T-helper 2 cell treated with Interferon-gamma antibody and Interleukin-4, amounts not matched to agents 5 μg/mL and 100 μg/mL, for 36 hours (primary cell): ENCODE measurements at places on chromosomes 3 and 15.

DNA sequence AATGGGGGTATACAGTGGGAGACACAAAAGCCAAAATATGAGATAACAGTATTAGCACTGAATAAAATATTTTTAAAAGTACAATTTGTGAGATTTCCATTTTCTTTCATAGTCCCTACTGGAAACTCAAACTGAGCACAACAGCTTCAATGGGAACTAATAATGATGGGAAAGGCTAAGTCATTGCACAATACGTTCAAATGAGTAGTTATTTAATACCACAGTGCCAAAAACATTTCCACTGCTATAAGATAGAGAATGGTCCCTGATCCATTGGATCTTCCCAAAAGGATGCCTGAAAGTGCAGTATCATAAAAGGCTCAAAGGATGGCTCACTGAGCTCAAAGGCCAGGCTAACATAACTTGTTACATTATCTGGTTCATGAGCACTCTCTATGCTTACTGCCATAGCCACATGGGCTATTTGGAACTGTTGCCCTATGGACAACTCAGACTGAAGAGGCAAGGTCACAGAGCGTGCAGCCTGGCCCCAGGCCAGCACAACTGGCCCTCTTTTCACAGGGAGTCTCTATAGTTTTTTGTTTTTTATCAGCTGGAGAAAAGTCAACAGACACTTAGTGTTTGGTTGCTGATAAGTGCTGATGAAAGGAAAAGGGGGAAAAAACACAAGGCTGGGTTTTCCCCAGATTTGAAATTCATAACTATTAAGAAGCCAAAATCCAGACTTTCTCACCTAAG is 54.1 kb upstream of the PPIB start:
- DNase-seq = no peak

DNA sequence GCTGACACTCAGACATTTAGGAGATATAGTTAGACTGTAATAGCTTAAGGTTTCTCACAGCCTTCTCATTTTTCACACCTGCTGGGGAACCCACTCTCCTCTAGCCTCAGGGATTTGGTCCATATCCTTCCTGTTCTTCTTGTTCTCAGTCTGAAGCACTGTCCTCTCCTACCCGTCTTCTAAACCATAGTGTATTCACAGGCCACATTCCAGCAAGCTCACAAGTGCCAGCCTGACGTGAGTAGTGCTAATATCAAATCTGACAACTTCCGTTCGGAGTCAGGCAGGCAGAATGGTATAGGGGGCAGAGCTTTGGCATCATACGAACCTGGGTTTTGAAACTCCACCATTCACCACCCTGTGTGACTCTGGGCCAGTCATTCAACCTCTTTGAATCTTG is 6.9 kb upstream of the CA12 start:
- no peak for DNase-seq

DNA sequence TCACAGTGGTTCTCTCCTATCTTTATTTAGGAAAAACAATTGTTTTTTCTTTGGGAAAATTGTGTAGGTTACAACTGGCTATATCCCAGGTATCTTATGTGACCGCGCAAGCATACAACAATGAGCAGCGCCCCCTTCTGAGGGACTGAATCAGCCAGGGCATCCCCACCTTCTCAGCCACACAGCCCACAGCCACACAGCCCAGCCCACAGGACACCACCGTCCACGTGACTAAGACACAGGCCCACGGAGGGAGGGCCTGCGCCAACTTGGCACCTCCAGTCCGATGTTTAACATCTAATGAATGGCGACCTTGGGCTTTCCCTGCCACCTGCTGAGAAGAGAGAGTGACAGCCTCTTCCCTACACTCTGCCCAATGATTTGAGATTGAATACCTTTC is 68.1 kb downstream of the ATP10A start:
- DNase-seq = no peak

DNA sequence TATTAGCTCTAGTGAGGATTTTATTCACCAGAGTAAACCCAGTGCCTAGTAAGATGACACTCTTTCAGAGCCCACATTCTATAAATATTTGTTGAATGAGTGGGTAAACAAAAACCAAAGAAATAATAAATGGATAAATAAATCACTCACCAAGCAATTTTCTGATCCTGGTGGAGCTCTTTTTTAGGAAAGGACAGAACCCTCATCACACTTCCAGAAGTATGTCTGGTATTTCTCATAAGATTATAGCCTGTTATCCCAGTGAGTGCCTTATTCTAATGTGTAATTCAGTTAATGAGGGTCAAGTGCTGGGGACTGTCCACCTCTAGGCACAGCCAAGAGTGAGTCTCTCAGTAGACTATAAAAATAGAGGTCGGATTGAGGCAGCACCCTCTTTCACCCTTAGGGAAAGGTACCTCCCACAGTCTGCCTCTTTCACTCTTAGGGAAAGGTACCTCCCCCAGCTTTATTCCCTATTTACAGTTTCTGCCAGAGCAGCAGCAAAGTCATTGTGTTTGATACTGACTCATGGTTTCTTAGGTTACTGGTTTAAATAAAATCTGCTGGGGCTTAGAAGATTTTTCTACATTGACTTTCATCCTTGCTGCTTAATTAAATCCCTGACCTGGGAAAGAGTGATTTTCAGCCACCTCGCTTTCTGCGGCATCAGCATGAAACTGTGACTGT is 145.0 kb downstream of the STAC start:
- DNase-seq = no peak

- no peak for DNase-seq
Observed at GRCh38 chr3:46712191-46713049, 5.2 kb downstream of the PRSS50 start.

GRCh38 chr15:72785841-72786240 is 2.3 kb upstream of the ADPGK start:
- no peak for DNase-seq

GRCh38 chr15:89448825-89449224 is 47.6 kb downstream of the RHCG start:
- DNase-seq = no peak

DNA sequence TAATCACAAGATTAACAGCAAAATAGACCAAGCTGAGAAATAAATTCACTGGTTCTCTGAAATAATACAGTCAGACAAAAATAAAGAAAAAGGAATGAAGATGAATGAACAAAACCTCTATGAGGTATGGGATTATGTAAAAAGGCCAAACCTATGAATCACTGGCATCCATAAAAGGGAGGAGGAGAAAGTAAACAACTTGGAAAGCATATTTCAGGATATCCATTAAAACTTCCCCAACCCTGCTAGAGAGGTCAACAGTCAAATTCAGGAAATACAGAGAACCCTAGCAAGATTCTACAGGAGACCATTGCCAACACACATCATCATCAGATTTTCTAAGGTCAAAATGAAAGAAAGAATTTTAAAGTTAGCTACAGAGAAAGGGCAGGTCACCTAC is 649.7 kb upstream of the CBLB start:
- no peak for DNase-seq

GRCh38 chr15:73403171-73403570 is 34.4 kb upstream of the HCN4 start:
- no peak for DNase-seq

DNA sequence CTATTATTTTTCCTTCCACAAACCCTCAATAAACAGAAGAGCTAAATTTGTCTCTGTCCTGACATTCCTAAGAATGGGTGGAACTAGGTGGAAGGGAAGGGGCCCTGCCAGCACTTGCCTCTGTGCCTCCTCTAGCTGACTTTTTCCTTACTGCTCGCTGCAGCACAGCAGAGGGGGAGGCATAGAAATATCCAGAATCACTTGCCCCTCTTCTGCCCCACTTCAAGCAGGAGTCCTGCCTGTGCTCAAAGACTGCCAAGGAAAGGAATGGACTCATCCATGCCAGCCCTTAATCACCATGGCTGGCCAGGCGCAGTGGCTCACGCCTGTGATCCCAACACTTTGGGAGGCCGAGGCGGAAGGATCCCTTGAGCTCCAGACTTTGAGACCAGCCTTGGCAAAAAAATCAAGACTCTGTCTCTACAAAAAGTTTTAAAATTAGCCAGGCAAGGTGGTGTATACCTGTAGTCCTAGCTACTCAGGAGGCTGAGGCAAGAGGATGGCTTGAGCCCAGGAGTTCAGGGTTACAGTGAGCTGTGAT is 51.8 kb downstream of the ADCY5 start:
- no peak for DNase-seq

- DNase-seq = no peak
Observed at GRCh38 chr3:18334837-18335601, 90.1 kb downstream of the SATB1 start.

GRCh38 chr3:126266291-126266840 is 86.0 kb upstream of the ALDH1L1 start:
- no peak for DNase-seq

- no peak for DNase-seq
Observed at GRCh38 chr15:42053010-42053409, 32.2 kb upstream of the PLA2G4E start.

GRCh38 chr15:65376767-65377104 is 1.1 kb downstream of the IGDCC3 start:
- no peak for DNase-seq

DNA sequence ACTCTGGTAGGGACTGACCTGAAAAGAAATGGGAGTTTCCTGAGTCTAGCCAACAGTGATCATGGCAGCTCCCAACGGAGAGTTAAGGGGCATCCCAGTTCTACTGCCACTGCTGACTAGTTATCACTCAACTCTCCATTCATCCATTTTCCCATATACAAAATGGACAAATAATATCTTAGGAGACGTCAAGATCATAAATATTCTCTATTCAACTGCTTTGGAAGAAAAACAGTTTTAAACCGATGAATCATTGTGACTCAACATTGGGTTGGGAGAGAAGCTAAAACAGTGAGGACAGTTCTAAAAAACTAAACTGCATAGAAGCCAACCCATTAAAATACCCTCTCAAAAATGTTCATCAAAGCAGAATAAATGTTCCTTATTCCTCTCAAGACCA is 57.6 kb upstream of the CHRM5 start:
- no peak for DNase-seq

DNA sequence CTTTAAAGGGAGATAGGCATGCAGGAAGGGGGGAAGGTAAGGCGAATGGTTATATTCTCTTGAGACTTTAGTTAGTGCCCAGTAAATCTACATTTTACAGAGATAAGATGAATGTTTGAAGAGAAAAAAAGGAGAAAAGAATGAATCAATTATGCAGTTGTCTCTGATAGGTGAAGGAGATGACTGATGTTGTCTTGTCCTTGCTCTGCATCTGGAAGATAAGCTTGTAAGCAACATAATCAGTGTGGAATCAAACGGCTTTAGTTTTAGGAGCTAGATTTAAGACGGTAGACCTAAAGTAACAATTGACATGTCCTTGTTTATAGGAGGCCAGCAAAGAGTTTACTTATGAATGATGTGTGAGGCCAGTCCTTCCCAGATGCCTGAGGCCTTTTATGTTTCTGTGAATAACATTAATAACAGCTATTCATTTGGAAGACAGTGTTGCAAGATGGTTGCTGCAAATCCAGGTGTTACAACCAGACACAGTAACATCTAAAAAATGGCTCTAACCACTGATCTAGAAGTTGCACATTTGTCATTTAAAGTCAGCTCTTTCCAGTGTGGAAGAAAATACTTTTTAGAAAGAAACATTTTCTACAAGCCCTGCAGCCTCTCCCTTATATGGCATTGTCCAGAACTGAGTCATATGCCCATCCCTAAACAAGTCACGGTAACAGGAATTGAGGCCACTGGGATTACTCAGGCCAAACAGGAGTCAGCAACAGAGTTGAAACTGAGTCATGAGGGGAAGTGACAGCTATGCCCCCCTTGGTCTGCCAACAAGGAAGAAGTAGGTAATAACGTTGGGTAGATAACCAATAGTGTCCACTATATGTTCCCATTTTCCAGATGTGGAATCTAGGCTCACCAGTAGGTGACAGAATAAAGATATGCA is 77.5 kb upstream of the FBN1 start:
- DNase-seq = no peak

DNA sequence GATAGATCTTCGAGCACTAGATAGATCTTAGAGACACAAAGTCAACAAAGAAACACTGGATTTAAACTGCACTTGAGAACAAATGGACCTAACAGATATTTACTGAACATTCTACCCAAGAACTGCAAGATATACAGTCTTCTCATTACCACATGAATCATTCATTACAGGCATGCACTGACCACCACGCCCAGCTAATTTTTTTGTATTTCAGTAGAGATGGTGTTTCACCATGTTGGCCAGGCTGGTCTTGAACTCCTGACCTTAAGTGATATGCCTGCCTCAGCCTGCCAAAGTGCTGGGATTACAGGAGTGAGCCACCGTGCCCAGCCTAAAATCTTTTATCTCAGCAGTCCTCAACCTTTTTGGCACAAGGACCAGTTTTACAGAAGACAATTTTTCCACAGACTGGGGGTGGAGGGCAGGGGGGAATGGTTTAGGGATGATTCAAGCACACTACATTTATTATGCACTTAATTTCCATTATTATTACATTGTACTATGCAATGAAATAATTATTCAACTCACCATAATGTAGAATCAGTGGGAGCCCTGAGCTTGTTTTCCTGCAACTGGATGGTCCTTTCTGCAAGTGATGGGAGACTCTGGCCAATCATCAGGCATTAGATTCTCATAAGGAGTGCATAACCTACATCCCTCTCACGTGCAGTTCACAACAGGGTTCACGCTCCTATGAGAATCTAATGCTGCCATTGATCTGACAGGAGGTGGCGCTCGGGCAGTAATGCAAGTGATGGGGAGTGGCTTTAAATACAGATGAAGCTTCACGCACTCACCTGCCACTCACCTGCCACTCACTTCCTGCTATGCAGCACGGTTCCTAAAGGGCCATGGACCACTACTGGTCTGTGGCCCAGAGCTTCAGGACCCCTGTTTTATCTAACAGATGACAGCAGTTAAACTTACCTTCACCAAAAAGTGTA is 21.7 kb downstream of the CSNK1G1 start:
- DNase-seq = no peak

- no peak for DNase-seq
Observed at GRCh38 chr3:10213156-10213792, 35.0 kb upstream of the TATDN2 start.

DNA sequence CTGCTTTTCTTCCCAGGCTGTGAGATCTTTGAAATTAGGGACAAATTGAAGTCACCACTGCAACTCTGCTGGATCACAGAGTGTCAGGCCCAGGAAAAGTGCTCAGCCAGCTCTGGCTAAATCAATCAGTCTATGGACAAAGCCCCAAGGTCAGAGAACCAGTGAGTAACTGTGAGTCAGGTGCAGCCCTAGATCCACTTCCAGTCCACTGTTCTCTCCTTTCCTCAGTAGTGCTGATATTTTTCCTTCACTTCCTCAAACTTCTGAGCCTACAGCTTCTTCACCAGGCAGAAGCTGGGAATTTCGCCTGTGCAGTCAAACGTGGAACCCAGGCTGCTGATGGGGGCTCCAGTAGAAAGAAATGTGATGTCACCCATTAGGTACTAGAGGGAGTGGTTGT is 75.1 kb upstream of the TRIM42 start:
- no peak for DNase-seq
